Heart left ventricle (tissue), 16 donors: ENCODE measurements at places on chromosomes 2 and 18.

GRCh38 chr2:40242315-40242714, 209.6 kb downstream of the SLC8A1 start:
- H3K27ac ChIP-seq = no peak overlapping the region
- no peaks in the 10 kb centered on the region for H3K27me3 ChIP-seq
- no peaks in the 10 kb centered on the region for H3K36me3 ChIP-seq
- no peak overlapping the region for H3K4me3 ChIP-seq
- no peak for DNase-seq

- no peak overlapping the region for H3K27ac ChIP-seq
- no peak for DNase-seq
- H3K27me3 ChIP-seq = no peaks in the 10 kb centered on the region
- H3K36me3 ChIP-seq = no peaks in the 10 kb centered on the region
- H3K4me3 ChIP-seq = no peak overlapping the region
- H3K4me1 ChIP-seq = peaks cover 6% of the 10 kb centered on the region
Measured at GRCh38 chr2:186105016-186105724, 366.6 kb downstream of the FSIP2 start.

DNA sequence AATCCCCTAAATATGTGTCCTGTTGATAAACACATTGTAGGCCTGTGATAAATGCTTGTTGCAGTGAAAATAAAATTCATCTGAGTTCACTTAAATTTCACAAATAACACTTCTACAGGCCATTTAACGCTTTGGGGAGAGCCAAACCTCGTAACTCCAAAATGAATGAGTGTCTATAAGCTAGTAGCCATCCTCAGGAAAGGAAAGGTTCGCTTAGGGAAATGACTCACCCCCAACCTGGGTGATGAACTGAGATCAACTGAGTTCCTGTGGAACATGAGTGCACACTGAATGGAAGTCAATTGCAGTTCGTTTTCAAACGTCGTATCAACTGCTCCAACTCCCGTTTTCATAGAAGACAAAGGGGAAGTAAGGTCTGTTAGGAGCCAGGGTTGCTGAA, 527.6 kb upstream of the ID2 start:
- H3K27ac ChIP-seq = no peak overlapping the region
- no peak overlapping the region for H3K4me3 ChIP-seq
- no peaks in the 10 kb centered on the region for H3K27me3 ChIP-seq
- no peaks in the 10 kb centered on the region for H3K36me3 ChIP-seq
- H3K4me1 ChIP-seq = peaks cover 3% of the 10 kb centered on the region

DNA sequence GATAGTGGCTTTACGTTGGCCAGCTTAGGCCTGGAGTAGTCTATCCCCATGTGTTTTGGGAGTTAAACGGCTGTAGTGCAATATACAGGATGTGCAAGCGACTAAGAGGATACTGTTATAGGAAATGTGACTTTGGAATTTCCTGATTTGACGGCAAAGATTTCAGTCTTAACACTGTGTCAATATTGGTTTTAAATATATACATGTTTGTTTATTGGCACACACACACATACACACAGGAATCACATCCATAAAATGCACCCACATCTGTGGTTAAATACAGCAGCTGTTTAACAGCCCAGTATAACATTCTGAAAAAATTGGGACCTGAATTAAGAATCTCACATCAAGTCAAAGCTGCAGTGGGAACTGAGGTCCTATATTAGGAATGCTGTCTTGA, 347.1 kb downstream of the TXNL1 start:
- no peak for DNase-seq
- no peaks in the 10 kb centered on the region for H3K27me3 ChIP-seq
- no peak overlapping the region for H3K27ac ChIP-seq
- H3K4me1 ChIP-seq = no peaks in the 10 kb centered on the region

- DNase-seq = peak; percentile 63
- H3K36me3 ChIP-seq = no peaks in the 10 kb centered on the region
- no peaks in the 10 kb centered on the region for H3K27me3 ChIP-seq
Measured at GRCh38 chr18:456361-457139, 44.0 kb downstream of the COLEC12 start.

GRCh38 chr2:75982719-75983118, 272.0 kb upstream of the GCFC2 start:
- no peak overlapping the region for H3K4me3 ChIP-seq
- no peak overlapping the region for H3K27ac ChIP-seq
- no peaks in the 10 kb centered on the region for H3K36me3 ChIP-seq
- no peak for DNase-seq

GRCh38 chr2:237714690-237715458, 83.7 kb upstream of the RBM44 start:
- peaks cover 28% of the 10 kb centered on the region for H3K4me1 ChIP-seq
- H3K4me3 ChIP-seq = peak overlapping the region; percentile 22
- DNase-seq = peak; percentile 58
- H3K27ac ChIP-seq = peak overlapping the region; percentile 55
- peaks cover 47% of the 10 kb centered on the region for H3K36me3 ChIP-seq
- no peaks in the 10 kb centered on the region for H3K27me3 ChIP-seq

- H3K4me3 ChIP-seq = no peak overlapping the region
- DNase-seq = no peak
- H3K27me3 ChIP-seq = no peaks in the 10 kb centered on the region
- no peaks in the 10 kb centered on the region for H3K4me1 ChIP-seq
- H3K36me3 ChIP-seq = no peaks in the 10 kb centered on the region
- no peak overlapping the region for H3K27ac ChIP-seq
Measured at GRCh38 chr18:76259096-76259495, 235.9 kb downstream of the ZNF516 start.

- H3K36me3 ChIP-seq = no peaks in the 10 kb centered on the region
- H3K4me1 ChIP-seq = no peaks in the 10 kb centered on the region
- no peak for DNase-seq
- H3K27ac ChIP-seq = no peak overlapping the region
- H3K27me3 ChIP-seq = no peaks in the 10 kb centered on the region
- H3K4me3 ChIP-seq = no peak overlapping the region
Measured at GRCh38 chr2:152370783-152371182, 35.8 kb downstream of the FMNL2 start.

GRCh38 chr2:64251497-64252250, 107.5 kb upstream of the PELI1 start:
- H3K27me3 ChIP-seq = no peaks in the 10 kb centered on the region
- no peaks in the 10 kb centered on the region for H3K4me1 ChIP-seq
- no peak overlapping the region for H3K4me3 ChIP-seq

- no peaks in the 10 kb centered on the region for H3K27me3 ChIP-seq
- peak; percentile 17 for DNase-seq
- peaks cover 25% of the 10 kb centered on the region for H3K4me1 ChIP-seq
- H3K36me3 ChIP-seq = no peaks in the 10 kb centered on the region
- H3K27ac ChIP-seq = no peak overlapping the region
Measured at GRCh38 chr2:120762341-120763061, 26.8 kb downstream of the GLI2 start.

GRCh38 chr2:83695037-83695436, 764.0 kb downstream of the SUCLG1 start:
- no peaks in the 10 kb centered on the region for H3K4me1 ChIP-seq
- no peak for DNase-seq
- H3K4me3 ChIP-seq = no peak overlapping the region
- H3K27me3 ChIP-seq = no peaks in the 10 kb centered on the region
- H3K36me3 ChIP-seq = no peaks in the 10 kb centered on the region

GRCh38 chr2:101474731-101475384, at the start of gene RFX8:
Gene RFX8, minus strand, starts transcription at chr2:101475112. Its CDS starts 8,264 bp downstream, at chr2:101466848.
- peak; percentile 42 for DNase-seq
- no peaks in the 10 kb centered on the region for H3K27me3 ChIP-seq
- H3K4me3 ChIP-seq = peak within 1 kb of the TSS; percentile 32

DNA sequence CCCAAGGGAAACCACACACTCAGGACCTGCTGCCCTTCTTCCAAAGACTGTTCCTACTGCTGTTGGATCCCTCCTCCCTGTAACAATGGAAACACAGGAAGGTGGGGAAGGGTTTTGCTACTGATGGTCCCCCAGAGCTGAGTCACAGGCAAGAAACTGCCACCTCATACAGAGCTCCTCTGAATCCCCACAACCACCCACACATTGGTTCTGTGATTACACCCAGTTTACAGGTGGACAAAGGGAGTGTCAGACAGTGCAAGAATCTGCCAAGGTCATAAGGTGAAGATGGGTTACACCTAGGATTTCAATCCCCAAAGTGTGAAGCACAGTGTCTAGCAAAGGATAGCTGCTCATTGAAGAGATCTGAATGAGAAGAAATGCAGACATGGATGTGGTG, 141.7 kb upstream of the LMAN1 start:
- H3K4me3 ChIP-seq = no peak overlapping the region
- H3K4me1 ChIP-seq = peaks cover 22% of the 10 kb centered on the region
- no peak overlapping the region for H3K27ac ChIP-seq
- no peaks in the 10 kb centered on the region for H3K27me3 ChIP-seq
- H3K36me3 ChIP-seq = no peaks in the 10 kb centered on the region

DNA sequence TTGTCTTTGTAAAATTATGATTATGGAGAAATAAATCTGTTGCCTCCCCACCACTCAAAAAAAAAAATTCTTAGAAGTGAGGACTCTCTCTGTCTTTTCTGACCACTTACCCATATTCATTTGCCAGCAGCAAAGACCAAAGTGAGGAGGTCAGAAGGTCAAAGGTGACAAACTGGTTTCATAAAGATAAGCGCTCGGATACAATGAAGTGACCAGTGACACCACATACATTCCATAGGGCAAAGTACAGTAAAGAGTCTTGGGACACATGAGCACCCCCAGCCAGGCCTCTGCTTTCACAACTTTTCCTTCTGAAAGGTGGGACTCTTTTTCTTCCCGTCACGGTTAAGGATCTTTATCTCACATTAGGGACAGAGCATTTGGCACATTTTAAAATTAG, 75.9 kb upstream of the TCF4 start:
- H3K27ac ChIP-seq = no peak overlapping the region
- H3K4me3 ChIP-seq = no peak overlapping the region

GRCh38 chr2:129673847-129674711, 305.4 kb upstream of the RAB6C start:
- H3K27ac ChIP-seq = no peak overlapping the region
- no peak for DNase-seq
- H3K27me3 ChIP-seq = no peaks in the 10 kb centered on the region
